Amniotic epithelial cell (primary cell): ENCODE measurements at places on chromosomes 2 and 18.

GRCh38 chr2:144703852-144704708 lies 184.2 kb upstream of the ZEB2 start:
- DNase-seq, result peak; percentile 91

DNA sequence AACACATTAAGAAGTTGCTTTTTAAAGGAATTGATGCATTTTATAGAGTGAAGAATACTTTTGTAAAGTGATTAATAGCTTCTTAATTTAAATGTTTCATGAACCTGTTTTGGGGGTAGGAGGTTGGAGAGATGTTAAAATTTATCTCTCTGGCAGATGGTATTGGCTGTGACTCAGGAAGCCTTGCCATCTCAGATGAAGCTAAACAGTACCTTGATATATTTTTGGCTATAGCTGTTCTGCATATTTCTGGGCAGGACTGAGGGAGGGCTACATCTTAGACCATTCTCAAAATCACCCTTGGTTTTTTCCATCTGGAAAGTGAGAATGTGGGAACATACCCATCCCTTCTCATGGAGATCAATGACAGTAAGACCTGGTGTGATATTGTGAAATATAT lies 13.4 kb downstream of the CAPN14 start:
- DNase-seq, result no peak

GRCh38 chr18:59229701-59230443 lies 9.9 kb downstream of the GRP start:
- no peak for DNase-seq

DNA sequence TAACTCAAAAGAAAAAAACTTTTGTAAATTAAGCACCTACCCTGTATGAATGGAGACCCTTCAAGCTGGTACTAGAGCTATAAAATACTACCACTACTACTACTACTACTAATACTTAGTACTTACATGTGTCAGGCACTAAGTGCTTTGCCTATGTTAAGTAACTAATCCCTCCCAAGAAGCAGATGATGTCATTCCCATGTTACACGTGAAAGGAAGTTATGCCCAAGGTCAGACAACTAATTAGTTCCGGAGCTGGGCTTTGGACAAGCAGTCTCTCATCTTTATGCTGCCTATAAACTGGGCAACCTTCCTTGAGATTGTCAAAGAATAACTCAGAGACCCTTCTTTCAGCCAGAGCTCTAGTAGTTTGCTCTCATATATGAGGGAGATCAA lies 13.9 kb upstream of the ATP6V1B1 start:
- DNase-seq, result peak; percentile 58

DNA sequence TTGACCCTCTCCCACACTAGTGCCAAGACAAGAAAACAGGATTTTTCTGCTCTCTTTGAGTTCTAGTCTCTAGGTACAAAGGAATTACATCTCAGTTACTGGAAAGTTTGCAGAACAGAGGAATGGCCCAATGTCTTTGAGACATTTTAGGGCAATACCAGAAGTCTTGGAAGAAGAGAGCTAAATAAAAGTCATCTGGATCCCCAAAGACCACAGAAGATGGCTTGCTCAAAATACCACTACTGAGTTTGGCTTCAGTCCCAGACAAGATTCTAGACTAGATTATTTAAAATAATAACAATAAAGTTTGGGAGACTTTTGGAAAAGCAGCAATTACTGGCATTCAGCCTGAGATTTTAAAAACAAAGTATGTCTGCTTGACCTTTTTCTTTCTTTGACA lies 61.9 kb upstream of the HK2 start:
- DNase-seq, result no peak

DNA sequence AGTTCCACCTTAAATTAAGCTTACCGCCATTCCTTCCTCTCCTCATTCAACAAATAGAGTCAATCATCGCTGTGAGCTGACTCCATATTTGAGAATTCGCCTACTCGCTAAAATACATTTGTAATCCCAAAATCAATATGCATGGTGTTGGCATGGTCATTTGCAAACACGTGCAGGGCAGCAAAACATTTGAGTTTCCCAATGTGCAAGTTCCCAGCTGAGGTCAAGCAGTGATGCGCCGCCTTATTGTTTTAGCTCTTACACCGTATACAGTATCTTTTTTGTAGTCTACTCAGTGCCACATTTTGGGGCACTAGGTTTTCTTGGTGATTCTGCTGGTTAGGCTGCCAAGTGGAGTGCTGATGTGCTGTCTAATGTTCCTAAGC lies 73.3 kb upstream of the MGAT4A start:
- no peak for DNase-seq

GRCh38 chr2:39127973-39128372 lies 7.1 kb upstream of the SOS1 start:
- DNase-seq, result peak; percentile 40

DNA sequence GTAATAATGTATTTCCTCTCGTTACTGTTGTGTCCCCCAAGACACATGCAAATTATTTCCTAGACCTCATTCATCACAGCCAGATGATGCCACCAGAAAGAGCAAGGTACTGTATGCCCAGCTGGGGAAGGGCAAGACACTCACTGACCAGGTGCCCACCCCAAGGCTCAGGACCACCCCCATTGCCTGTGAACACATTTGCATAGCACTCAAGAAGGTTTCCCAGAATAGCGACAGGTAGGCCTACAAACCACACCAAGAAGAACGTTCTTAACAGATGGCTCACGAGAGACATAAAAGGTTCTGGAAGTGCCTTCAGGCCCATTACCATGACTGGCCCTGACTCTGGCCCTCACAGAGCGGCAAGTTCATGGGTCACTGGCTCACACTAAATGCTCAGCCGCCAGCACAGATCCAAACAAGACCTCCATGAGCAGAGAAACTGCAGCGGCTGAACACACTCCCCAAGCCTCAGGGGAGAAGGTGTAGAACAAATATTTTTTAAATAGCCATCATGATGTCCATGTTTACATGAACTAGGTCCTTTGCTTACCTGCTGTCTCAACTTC lies 44.0 kb downstream of the FAM168B start:
- DNase-seq, result no peak

GRCh38 chr2:229728370-229728769 lies 14.0 kb upstream of the DNER start:
- DNase-seq, result peak; percentile 12

GRCh38 chr2:216915557-216916150 lies 55.8 kb upstream of the TNP1 start:
- no peak for DNase-seq

GRCh38 chr2:204566439-204566838 lies 21.2 kb downstream of the PARD3B start:
- no peak for DNase-seq

- DNase-seq, result no peak
These were observed 19.6 kb upstream of the NDUFV2 start for GRCh38 chr18:9082711-9083510.

DNA sequence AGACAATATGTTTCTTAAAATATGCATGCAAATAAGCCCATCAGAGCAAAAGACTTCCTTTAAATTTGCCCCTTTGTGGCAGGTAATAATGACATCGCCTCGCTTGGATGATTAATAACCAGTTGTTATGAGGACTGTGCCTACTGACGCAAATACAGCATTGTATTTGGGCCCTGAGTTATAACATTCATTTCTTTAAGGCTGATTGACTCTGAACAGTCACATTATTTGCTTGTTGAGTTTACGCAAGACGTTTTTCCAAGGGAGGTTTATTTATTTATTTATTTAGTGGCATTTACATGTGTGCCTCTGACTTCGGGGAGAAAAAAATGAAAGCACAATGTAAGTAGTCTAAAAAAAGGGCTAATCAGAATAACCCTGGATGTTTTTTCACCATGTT lies 88.3 kb downstream of the SLC8A1 start:
- no peak for DNase-seq

DNA sequence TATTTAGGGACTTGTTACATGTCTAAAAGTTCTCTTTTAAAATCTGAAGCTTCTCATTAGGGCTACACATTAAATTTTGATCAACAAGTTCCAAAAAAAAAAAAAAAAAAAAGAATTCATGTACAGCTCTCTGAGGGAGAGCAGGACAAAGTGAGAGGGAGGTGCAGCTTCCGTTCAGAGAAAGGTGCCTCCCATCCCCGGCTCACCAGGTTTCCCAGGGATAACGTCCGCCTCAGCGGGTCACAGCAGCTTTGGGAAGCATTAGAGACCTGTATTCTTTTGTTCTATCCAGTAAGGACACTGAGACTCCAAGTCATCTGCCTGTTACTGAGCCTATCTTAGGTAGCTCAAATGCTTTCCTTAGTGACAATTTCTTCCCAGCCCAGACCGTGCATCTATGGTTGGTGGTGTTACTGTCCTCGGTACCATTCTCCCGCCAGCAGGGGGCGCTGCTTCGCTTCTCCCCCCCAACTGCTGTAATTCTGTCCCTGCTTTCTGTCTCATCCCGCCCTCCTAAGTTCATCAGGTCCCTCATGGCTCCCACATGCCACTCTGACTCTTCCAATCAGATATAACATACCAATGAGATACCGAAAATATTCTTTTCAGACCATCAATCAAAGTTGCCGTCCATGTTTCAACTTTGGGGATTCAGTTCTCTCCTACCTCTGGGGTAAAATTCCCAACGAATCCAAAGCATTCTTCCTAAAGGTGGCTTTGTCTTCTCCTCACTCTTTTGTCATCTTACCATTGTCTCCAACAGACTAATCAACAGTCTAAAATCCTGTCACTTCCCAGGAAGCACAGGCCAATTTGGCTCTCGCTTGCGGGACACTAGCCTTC lies 466.5 kb downstream of the METTL4 start:
- peak; percentile 41 for DNase-seq

DNA sequence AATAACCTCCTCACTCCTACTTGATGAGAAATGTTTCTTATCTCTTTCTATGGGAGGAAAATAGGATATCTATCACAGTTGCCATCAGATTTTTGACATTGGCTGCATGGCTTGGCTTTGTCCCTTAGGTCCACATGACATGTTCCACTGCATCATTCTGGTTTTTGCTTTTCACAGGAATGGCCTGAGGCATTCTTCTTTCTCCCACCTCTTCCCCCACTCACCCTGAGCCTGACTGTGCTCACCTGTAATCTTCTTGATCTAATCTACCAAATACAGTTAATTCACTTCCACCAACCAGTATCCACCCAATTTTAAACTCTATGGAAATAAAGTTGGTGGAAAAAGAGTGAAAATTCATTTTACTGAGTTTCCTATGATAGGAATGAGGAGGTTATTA lies 763.5 kb upstream of the CELF4 start:
- no peak for DNase-seq

DNA sequence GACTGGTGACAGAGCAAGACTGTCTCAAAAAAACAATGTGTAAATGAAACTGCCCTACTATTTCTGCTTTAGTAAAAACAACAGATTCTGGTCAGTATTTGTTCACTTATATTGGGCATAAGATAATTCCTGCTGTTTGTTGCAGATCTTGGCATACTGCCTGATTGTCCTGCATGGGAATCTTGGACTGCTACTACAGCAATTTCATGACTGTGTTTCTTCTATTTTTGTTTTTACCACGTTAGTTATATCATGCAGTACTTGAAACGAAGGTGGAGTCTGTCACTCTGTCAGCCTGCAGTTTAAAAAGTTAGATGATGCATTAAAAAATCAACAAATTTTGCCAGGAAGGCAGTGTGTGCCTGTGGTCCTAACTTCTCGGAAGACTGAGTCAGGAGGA lies 14.2 kb upstream of the CLASP1 start:
- no peak for DNase-seq

DNA sequence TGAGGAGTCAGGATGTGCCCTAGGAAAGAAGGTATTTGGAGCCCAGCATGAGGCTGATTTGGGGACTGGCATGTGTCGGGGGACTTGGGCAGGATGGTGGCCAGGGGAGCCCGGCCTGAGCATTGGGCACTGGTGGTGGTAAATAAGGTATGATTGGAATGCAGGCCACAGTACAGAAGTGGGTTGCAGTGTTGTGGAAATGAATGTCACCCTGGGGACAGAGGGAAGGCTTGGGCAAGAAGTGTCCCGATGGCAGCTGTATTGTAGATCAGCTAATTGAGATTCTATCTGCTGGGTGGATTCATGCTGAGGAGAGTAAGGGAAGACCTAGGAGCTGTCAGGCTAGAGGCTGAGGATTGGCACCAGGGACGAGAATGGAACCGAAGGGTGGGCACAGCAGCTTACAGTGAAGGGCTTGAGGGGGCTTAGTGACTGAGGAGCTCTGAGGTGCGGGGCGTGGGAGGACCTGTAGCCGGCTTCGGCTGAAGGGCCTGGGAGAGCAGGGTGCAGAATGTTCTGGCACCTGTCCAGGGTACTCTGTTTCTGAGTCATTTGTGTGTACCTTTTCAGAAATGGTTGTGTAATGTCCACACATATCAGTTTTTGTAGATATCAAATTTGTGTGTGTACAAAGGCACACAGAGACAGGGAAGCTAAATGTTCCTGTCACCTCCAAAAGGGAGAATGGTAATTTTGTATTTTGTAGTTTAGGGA lies 170.2 kb downstream of the PRKCE start:
- DNase-seq, result peak; percentile 91

GRCh38 chr18:8435376-8435775 lies 173.9 kb upstream of the RAB12 start:
- no peak for DNase-seq

DNA sequence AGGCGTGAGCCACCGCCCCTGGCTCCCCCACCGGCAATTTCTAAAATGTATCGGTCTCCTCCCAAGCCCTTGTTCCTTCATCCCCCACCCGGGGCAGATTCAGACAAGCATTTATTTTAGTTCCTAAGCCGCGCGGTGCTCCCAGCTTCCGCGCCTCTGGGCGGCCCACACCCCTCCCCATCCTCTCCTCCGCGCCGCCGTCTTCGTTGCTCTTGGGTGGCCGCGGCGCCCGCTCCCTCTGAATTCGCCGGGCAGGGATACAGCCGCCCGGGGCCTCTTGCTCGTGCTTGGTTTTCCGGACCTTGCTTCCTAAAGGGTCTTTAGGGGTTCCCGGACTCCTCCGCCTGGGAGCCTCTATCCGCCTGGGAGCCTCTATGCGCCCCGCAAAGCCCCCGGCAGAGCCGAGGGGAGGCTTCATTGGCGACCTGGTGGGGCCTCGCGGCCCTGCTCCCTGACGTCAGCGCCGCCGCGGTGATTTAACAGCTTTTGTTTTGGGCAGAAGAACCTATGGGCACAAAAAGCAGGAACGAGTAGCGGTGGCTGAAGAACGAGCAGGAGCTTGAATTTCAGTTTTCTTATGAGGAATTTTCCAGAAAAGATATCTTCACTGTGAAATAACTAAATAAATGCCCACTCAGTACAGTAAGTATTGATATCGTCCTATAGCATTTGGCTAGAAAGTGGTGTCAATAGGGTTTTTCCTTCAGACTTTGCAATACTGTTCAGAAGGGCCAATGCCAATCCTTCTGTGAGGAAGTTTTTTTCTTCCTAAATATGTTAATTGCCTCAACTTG lies 37.3 kb downstream of the PRKRA start:
- peak; percentile 48 for DNase-seq

DNA sequence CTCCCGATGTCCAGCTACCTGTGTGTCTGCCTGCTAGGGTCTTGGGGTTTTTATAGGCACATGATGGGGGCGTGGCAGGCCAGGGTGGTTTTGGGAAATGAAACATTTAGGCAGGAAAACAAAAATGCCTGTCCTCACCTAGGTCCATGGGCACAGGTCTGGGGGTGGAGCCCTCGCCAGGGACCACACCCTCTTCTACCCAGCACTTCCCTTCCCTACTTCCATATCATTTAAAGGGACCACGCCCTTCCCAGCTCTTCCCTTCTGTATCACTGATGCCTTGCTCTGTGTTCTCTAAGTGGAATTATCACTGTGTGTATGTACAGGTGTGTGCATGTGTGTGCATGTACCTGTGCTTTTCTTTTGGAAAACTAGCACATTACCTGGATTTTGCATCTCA lies 6.3 kb downstream of the UGT1A1 start:
- DNase-seq, result no peak

- peak; percentile 33 for DNase-seq
These were observed 19.6 kb downstream of the CHN1 start for GRCh38 chr2:174985614-174986013.
